Mucosa of gallbladder (tissue), 1 donor: ENCODE measurements at places on chromosomes 16 and 17. TPM values are rescaled to one million over a fixed set of nuclear protein-coding genes. Genes with fewer than 3 reads are reported as not detected.

GRCh38 chr17:42281571-42282096 lies 5.4 kb upstream of the STAT5B start:
- DNase-seq = no peak

DNA sequence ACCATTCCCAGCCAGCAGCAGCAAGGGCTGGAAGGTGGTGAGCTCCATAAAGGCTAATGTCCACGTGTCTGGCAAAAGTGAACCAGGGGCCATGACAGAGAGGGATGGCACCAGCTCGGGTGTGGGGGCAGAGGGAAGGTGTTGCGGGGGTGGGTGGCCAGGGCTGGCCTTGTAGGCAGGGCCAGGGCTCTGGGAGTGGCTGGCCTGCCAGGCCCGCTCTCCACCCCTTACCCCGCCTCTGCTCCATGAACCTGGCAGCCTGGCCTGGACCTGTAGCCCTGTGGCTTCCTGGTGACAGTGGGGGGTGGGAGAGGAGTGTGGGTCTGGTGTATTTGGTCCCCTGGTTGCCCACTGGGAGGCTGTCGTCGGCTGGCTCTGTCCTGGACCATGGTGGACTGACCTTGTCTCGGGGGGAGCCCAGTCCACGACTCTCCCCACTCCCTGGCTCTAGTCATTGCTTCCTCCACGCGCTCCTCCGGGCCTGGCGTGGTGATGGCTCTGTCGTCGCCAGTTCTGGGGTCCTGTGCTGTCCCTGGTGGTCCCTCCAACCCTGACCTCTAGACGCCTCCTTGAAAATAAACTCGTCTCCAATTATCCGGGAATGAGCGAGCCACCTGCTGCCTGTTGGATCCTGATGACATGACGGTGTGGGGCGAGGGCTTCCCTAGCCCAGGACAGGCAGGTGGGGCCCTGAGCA lies 50.0 kb downstream of the ENGASE start:
- no peak for DNase-seq

- no peak for DNase-seq
These were observed 29.7 kb upstream of the OR1A2 start for GRCh38 chr17:3167574-3167973.

DNA sequence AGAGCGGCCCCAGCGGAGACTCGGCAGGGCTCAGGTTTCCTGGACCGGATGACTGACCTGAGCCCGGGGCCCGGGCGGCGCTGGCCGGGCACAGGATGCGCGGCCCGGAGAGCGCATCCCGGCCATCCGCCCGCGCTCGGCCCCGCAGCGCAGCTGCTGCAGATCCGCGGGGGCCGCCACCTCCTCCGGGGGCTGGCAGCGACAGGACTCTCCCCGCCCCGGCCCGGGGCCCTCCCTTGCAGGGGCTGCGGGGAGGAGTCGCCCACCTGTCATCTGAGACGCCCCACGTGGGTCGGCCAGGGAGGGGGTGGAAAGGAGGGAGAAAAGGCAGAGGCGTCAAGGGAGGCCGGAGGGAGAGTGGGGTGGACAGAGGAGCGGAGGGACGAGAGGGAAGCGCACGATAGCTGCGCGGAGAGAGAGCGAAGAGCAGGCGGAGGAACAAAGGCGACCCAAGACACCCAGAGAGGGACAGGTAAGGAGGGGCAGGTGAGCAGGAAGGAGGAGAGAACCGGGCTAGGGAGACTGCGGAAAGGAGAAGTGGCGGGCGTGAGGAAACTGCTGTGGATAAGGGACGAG lies 471 bp upstream of the PRKAR1A start:
- DNase-seq = peak; percentile 66

- no peak for DNase-seq
These were observed 10.7 kb upstream of the HSD3B7 start for GRCh38 chr16:30974348-30974747.

ROGDI gene
- total RNA-seq = 71.0 TPM

DNA sequence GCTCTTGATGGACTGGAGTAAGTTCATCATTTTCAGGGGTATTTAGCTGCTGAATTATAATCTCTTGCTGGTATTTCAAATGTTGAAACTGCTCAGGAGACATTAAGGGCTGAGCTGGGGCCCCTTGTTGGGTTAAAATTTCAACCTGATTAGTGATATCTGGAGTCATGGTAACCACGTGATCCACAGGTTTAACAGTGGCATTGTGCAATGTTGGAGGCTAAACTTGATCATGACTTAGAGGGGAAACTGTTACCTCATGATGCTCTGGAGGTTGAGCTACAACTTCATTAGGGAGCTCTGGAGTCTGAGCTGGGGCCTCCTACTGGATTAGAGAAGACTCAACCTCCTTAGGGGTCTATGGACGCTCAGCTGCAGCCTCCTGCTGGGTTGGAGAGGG lies 17.2 kb upstream of the MPP2 start:
- no peak for DNase-seq

DNA sequence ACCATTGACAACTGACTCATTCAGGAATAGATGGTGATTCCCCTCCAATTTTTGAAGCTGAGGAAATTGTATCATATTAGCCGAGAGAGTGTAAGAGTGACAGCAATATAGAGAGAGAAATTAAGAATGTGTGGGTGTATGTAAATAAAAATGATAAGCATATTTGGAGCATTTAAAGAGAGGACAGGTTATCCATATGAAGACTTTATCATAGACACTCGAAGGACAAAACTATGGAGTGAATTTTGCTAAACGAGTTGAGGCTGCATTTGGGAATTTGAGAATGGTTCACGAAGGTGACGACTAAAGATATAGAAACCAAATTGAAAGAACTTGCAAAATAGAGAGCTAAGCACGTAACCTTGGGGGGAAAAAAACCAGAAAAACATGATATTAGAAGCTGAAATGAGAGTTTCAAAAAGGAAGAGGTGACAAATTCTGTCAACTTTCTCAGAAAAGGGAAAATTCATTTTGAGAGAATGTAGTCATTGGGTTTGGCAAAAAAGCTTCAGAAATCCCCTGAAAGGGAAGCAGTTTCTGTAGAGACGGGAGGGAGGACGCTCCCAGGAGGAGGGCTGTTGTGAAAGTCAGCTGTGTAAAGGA lies 129.7 kb downstream of the KCNJ2 start:
- DNase-seq = no peak
